ENCODE measurements at places on chromosomes 5 and 9.

DNA sequence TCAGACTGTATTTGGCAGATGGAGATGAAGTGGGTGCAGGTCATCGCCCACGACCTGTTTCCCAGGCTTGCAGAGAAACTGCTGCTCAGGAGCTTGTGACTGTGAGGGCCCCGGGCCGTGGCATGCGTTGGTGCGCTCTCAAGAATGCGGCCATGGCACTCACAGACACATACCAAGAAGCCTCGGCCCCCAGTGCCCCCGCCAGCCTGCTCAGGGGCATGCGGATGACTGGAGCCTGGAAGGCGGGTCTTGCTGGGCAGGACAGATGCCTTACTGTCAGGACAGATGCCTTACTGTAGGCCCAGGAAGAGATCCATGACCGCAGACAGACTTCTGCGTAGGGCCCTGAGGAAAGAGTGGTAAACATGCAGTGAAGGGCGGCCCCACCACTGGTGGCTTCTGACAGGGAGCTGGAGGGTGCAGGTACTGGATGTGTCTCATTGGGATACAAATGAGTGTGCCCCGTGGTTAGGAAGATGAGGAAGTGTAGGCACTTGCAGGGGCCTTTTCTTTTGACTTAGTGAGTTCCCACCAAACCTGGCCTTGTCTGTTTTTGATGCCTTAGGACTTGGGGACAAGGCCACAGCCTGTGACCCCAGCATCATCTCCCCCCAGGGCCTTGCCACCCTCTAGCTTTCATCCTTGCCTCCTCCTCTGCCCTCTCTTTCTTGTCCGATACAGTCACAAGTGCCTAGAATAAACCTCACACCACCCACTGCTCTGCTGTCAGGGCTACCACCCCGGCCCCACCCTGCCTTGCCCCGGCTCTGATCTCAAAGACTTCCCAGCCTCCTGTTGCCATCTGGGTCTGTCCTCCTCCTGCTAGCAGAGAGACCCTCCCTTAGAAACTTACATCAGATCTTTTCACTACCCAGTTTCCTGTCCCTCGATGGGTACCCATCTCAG is 68.8 kb upstream of the ABL1 start:
- no peak for DNase-seq

GRCh38 chr9:104798209-104798995 is 34.5 kb downstream of the NIPSNAP3B start:
- no peak for DNase-seq

- no peak for DNase-seq
Measured at GRCh38 chr5:33809936-33810335, 81.9 kb downstream of the ADAMTS12 start.

DNA sequence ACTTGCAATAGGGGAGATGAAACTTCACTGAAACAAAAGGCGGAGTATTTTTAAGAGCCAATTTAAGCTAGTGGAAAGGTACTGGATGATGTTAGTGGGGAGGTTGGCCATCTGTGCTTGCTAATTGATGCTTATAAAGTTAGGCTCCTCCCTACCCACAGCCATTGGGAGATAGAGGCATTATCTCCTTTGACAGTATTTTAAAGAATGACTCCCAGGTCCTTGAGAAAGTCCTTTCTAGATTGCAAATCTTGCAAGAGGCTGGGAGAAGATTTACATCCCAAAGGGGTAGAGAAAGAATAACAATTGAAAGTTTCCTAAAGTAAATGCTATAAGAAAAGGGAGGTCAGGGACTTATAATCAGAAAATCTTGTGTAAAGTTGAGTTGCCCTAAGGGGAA is 282.6 kb downstream of the BRINP1 start:
- peak; percentile 60 for DNase-seq

DNA sequence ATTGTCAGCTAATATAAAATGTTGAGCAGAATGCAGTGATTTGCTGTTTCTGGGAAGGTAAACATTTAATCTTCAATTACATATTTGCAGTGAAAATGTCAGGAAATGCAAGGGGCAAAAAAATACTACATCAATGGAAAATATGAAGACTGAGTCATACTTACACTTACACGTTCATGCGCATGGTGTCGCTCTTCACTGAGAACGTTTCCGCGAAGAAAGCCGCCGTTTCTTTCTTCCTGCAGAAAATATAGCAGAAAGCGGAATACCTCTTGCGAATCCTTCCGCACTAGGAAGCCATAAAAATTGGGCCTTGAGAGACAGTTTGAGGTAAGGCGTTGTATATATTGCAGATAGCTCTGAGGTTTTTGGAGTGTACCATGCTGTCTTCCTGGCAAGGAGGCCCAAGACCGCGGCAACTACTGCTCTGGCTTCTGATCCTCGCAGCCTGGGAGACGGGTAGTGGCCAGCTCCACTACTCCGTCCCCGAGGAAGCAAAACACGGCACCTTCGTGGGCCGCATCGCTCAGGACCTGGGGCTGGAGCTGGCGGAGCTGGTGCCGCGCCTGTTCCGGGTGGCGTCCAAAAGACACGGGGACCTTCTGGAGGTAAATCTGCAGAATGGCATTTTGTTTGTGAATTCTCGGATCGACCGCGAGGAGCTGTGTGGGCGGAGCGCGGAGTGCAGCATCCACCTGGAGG is at the start of gene PCDHA13:
Gene PCDHA13 (plus strand): TSS at position 236 of the 702 bp plus-strand sequence. CDS start 145 bp downstream, at position 381.
- no peak for DNase-seq

DNA sequence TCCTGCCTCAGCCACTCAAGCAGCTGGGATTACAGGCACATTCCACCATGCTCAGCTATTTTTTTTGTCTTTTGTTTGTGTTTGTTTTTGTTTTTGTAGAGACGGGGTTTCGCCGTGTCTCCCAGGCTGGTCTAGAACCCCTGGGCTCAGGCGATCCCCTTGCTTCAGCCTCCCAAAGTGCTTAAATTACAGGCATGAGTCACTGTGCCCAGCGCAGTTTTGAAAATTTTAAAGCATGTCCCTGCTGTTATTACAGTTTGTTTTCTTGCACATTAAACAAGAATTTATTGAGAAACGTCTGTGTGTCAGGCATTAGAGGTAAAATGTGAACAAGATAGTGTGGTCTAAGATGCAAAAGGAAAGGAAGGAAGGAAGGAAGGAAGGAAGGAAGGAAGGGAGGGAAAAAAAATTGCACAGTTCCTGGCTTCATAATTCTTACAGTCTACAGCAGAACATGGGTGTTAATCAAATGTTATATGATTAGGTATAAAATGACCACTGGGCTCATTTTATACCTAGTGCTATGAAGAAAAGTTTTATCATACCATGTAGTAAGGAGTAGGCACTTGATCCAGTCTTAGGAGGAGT is 205.4 kb downstream of the SNX18 start:
- DNase-seq: no peak

DNA sequence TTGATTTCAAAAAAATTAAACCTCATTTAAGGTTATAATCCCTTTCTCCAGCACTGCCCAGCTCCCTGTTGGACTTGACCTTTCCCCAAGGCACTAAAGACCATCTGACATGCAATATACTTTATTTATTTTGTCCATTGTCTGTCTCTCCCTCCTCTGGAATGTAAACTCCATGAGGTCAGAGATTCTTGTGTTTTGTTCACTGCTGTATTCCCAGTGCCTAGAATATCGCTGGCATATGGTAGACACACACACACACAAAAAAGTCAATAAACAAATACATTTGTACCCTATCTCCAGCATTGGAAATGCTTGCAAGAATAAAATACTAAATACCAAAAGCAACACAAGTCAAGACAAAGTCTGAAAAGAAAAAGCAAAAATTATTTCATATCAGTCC is 17.3 kb upstream of the ARSB start:
- DNase-seq: no peak

DNA sequence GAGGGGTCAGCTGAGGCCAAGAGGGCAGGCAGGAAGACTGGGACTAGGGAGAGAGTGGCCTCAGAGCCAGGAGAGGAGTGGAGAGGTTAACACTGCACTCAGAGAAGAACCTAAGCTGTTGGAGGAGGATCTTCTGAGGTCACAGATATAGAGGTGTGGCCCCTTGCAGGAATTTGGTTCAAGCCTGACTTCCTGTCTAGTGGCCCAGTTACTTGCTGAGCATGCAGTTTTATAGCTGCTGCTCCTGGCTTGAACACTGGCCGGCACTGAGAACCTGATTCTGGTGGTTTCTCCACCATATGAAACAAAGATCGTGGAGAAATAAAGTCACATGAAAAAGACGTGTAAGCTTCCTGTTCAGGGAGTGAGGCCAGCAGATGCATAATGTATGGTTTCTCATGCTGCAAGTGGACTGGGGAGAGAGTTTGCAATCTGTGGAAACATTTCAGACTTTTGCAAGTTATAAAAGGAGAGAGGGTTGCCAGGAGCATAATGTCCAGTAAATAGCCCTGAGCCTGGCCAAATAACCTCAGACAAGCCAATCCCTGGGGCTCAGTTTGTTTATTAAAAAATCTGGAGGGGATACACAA is 82.6 kb downstream of the GALNT10 start:
- DNase-seq: no peak

GRCh38 chr5:59259237-59259636 is 634.3 kb downstream of the PDE4D start:
- no peak for DNase-seq

GRCh38 chr9:83199240-83199639 is 136.3 kb upstream of the RASEF start:
- no peak for DNase-seq

DNA sequence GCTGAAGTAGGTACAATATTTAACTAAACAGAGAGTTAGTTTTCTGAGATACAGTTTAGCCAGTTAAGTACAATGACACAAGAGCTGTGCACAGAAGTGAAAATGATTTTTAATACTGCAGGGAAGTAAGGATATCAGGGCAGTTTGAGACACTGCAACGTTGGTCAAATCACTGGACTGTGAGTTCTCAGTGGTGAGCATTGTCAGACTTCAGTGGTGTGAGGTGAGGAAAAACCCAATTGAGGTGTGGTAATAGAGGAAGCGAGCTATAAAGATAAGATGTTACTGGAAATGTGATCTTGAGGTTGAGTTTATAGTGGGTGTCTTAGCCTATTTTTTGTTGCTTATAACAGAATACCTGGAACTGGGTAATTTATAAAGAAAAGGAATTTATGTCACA is 12.8 kb upstream of the FBXL7 start:
- no peak for DNase-seq

GRCh38 chr5:65718576-65719310 is 3.2 kb downstream of the SGTB start:
- DNase-seq: no peak

- no peak for DNase-seq
Measured at GRCh38 chr5:124721229-124721735, 25.2 kb downstream of the ZNF608 start.

- no peak for DNase-seq
Measured at GRCh38 chr9:113599646-113600022, 136.1 kb downstream of the RGS3 start.

GRCh38 chr9:132546148-132547051 is 36.0 kb upstream of the BARHL1 start:
- no peak for DNase-seq

- DNase-seq: peak; percentile 66
Measured at GRCh38 chr9:74496819-74497747, at the start of gene RORB. TSS of gene RORB (plus strand) at chr9:74497335. CDS start at chr9:74497977, 642 bp downstream.

DNA sequence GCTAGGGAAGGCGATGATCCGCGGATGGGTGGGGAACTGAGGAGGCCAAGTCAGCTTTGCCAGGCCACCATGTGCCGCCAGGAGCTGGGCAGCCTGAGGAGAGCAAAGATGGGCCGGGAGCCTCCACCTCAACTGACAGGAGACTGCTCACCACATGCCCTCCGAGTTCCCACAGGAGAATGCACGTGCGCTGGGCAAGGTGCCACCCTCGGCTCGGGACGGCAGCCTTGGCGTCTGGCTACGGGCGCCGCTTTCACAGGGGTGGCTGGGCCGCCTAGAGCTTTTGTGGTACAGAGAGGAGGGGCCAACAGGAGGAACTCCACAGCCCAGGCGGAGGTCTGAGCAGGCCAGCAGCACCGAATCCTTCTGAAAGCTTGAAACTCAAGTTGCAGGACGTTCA is 5.3 kb upstream of the TBC1D9B start:
- DNase-seq: no peak

- no peak for DNase-seq
Measured at GRCh38 chr9:18141681-18142080, 332.3 kb upstream of the ADAMTSL1 start.

DNA sequence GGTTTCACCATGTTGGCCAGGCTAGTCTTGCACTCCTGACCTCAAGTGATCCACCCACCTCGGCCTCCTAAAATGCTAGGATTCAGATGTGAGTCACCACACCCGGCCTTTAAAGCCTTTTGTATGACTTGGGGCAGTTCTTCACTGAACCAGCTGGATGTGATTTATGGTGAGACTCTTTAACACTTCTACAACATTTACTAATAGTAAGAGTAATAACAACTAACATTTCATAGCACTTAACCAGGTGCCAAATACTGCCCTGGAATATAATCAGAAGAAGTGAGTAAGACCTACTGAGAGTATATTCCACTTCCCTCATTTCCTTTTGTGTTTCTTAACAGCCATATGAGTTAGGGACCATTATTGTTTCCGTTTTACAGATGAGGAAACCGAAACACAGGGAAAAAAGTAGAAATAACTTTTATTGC is 10.0 kb downstream of the ZSWIM6 start:
- DNase-seq: no peak

DNA sequence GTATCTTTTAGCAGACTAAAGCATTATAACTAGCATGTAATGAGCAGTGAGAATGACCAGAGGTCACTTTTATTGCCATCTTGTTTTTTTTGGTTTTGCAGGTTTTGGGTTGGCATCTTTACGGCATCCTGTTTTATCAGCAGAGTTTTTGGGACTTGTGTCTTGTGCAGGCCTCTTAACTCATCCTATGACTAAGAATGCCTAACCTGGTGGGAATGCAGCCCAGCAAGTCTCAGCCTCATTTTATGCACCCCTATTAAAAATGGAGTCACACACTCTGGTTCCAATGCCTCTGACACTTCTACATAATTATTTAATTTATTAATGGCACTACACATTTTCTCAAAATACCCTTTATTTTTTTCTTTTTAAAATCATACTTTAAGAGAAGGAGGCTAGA is 726.5 kb upstream of the RIOK2 start:
- no peak for DNase-seq

GRCh38 chr5:55104946-55105701 is 2.7 kb downstream of the GZMA start:
- no peak for DNase-seq

GRCh38 chr5:54288568-54289217 is 21.7 kb downstream of the ARL15 start:
- no peak for DNase-seq

DNA sequence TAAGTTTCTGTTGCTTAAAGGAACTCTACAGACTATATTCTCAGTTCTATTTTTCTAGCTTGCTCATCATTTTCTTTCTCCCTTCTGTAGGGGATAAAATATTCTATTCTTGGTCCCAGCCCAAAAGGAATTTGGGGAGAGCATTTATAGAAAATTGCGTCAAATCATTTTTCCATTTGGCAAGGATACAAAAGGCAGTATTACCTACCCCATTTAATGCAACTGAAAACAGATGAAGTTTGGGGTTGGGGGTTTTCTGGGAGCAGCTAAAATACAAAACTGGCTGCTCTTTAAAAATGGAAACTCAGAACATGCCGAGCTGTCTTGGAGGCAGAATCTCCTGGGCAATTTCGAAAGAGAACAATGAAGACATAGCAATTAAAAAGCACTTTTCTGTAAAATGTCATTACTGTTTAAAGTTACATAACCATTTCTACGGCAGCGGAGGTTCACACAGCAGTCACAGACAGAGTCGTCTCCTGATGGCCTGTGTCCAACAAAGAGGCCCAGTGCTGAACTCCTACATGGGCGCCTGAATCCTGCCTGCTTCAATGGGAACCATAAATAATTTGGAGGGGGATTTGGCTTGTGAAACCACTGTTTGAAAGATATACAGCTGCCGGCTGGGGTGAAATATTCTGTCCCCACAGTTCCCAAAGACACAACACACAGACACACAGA is 152.4 kb downstream of the BRINP1 start:
- DNase-seq: no peak
